Cardiac septum (tissue), 1 donor: ENCODE measurements at places on chromosomes 7 and 10. TPM values are rescaled to one million over a fixed set of nuclear protein-coding genes. Genes with fewer than 3 reads are reported as not detected.

The SCART1 gene
- 1.0 TPM for total RNA-seq

The MKI67 gene
- total RNA-seq = 1.1 TPM

The GNGT1 gene
- not detected for total RNA-seq

The SH2D4B gene
- total RNA-seq = not detected

The RASA4B gene
- 6.3 TPM for total RNA-seq

The SFXN4 gene
- 44.0 TPM for total RNA-seq

DNA sequence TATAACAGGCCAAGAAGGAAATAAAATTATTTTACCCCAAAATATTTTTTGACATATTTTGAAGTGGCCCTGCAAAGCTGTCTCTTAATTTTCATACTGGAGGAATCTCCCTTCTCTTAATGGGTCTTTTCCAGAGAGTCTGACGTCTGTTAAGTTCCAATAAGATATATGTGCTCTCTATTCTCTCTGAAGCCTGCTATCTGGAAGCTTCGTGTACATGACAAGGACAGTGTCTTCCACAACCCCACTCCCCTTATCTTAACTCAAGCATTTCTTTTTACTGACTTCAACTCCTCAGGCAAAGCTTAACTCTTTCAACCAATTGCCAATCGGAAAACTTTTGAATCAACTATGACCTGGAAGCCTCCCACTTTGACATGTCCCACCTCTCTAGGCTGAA lies 29.2 kb upstream of the IL15RA start:
- DNase-seq = no peak

- DNase-seq = no peak
Observed at GRCh38 chr10:13637303-13637856, 50.6 kb downstream of the PRPF18 start.

GRCh38 chr10:28938745-28939144 lies 261.4 kb downstream of the BAMBI start:
- no peak for DNase-seq

DNA sequence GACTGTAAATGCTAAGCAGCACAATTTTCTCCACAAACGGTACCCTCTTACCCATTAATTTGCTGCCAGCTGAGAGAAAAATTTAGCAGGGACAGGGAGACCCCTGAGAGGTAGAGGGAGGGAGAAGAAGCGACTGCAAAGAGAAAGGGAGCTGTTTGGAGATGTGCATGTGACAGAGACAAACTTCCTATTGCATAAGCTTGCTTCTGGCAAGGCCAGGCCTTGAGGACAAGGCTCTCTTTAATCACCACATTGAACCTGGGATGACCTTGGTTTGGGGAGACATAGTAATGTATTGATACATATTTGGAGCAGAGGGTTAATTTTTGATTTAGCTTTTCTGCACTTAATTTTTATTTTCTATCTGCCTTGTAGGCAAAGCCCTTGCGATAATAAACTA lies 31.1 kb upstream of the HIBADH start:
- DNase-seq = no peak

GRCh38 chr7:35752742-35753141 lies 48.1 kb upstream of the SEPTIN7 start:
- DNase-seq = no peak

DNA sequence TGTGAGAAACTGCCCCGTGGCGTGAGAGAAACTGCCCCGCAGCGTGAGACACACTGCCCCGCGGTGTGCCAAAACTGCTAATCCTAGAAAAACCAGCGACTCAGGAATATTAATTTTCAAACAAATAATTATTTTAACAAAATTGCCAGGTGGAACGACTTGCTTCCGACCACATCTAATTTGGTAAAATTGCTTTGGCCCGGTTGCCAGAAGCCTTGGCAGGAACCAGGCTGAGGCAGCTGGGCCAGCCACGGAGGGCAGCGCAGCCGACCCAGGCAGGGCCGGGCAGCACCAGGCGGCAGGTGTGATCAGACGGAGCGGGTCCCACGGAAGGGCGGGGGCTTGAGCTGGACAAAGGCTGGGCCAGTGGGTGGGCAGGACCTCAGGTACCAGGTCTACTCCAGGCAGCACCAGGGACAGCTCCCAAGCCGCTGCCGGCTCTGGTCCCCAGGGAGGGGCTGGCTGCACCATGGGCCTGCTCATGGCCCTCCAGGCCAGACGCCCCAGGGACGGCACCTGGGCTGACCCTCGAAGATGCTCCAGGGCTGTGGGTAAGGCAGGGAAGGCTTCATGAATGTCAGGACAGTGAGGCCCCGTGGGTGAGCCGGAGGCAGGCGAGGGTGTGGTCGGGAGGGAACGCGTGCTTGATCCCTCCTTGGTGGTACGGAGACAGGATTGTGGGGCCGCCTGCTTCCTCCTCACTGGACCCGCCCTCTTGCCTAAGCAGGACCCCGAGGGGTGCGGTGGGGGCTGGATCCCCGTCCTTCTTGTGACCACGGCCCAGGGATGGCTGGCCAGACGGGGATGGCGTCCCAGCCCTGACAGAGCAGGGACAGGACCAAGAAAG lies 7.7 kb upstream of the ADGRA1 start:
- no peak for DNase-seq

- no peak for DNase-seq
Observed at GRCh38 chr7:104795086-104795485, 218.9 kb upstream of the KMT2E start.

GRCh38 chr7:90951986-90952954 lies 312.0 kb upstream of the FZD1 start:
- no peak for DNase-seq

DNA sequence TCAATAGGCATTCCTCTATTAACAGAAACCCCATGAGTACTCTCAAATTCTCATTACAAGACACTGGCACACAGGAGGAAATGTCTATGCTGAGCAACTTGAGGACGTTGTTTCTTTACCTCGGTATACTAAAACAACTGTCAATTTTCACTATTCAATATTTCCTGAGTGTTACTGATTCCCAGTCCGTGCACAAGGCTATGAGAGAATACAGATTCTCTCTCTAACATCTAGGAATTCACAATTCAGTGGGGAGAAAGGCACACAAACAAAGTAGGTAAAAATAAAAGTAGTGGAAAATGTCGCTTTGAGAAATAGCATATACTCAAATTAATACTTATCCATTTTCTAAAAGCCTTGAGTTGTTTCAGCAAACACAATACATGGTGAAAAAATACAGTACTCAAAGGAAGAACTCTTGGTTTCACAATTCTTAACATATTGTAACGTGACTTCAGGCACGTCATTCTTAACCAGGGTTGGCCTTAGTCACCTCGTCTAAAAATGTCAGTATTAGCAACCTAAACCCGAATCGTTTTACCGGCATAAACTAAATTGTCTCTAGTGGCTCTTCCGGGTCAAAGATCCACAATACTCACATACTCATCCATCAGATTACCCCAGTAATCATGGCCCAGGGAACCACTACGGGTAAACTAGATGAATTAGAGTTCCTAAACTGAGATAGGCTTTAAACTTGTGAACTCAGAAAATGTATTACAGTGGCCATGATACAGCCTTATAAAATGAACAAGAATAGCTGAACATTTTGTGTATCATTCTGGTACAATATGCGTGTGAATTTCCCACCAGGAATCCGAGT lies 1.5 kb downstream of the IPMK start:
- DNase-seq = no peak

- DNase-seq = no peak
Observed at GRCh38 chr7:102125127-102125596, 161.5 kb upstream of the SH2B2 start.

- DNase-seq = no peak
Observed at GRCh38 chr7:98771519-98771918, 98.3 kb downstream of the TMEM130 start.

- DNase-seq = no peak
Observed at GRCh38 chr10:128866551-128866950, 600.5 kb upstream of the MGMT start.

- DNase-seq = no peak
Observed at GRCh38 chr10:73841526-73842285, 30.3 kb upstream of the NDST2 start.

DNA sequence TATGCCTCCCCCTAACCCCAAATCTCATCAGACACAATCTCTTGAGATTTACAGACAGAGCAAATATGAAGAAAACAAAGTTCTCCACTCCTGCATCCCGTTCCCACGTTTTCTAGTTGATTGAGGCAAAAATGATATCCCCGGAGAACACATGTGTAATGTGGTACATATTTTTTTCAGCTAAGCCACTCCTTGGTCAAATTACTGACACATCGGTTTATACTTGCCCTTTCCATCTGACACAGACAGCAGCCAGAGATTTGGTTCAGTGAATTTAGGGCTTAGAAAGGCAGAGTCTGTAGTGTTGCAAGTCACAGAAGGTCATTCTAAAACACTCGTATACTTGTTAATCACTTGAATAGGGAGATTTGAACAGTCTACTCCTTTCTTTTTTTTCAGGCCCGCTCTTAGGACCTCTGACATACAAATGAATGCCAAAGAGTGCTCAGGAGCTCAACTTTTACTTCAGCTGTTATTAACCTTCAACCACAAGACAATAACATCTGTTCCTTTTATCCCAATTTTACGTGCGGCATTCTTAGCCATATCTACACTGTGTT lies 1.8 kb upstream of the DDX50 start:
- no peak for DNase-seq

DNA sequence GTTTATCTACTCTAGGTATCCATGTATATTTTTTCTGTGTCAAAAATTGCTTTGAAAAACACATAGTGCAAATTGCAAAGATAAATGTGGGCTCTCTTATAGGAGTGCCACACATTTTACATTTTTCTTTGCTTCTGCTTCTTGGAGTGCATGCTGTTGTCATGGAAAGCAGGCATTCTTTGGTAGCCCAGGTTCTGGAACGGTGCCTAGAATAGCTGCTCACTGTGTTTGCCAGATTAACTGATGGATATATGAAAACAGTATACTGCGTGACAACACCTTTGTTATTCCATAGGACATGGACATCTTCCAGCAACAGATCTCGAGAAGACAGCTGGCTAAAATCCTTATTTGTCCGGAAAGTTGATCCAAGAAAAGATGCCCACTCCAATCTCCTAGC lies 13.4 kb downstream of the NIPSNAP2 start:
- DNase-seq = no peak

- DNase-seq = peak; percentile 79
Observed at GRCh38 chr10:23067939-23068775, 27.2 kb upstream of the MSRB2 start.

DNA sequence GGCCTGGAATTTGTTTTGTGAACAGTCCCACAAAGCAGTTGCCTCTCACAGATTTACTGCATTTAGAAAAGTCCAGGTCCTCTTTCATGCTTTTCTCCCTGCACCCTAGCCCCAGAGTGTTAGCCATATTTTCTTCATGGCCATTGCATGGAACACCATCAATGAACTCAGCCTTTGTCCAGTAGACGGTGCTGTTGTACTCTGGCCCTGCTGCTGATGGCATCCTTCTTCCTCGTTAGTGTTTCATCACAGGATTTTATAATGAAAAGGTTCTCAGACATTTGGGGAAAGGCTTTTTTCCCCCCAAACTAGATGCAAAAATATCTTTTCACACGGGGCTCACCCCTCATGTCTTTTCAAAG lies 93.0 kb upstream of the SLC25A13 start:
- DNase-seq = no peak

DNA sequence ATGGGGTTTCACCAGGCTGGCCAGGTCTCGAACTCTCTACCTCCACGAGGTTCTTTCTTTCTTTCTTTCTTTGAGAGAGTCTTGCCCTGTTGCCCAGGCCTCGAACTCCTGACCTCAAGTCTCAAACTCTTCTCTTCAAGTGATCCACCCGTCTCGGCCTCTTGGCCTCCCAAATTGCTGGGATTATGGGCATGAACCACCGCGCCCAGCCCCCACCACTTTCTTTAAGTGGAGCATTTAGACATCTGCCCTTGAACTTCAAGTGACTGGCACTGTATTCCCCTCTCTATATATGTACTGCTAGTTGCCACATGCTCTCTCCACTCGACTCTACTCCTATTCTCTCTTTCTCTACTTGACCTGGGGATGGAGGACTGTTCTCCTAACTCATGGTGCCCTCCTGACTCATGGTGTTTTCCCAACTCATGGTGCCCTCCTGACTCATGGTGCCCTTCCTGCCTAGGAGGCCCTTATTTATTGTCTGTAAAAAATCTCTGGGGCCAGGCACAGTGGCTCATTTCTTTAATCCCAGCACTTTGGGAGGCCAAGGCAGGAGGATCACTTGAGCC lies 19.3 kb upstream of the ACHE start:
- no peak for DNase-seq

GRCh38 chr10:132618158-132618919 lies 80.8 kb downstream of the INPP5A start:
- no peak for DNase-seq

GRCh38 chr7:125966278-125967048 lies 1036.8 kb upstream of the POT1 start:
- DNase-seq = no peak

DNA sequence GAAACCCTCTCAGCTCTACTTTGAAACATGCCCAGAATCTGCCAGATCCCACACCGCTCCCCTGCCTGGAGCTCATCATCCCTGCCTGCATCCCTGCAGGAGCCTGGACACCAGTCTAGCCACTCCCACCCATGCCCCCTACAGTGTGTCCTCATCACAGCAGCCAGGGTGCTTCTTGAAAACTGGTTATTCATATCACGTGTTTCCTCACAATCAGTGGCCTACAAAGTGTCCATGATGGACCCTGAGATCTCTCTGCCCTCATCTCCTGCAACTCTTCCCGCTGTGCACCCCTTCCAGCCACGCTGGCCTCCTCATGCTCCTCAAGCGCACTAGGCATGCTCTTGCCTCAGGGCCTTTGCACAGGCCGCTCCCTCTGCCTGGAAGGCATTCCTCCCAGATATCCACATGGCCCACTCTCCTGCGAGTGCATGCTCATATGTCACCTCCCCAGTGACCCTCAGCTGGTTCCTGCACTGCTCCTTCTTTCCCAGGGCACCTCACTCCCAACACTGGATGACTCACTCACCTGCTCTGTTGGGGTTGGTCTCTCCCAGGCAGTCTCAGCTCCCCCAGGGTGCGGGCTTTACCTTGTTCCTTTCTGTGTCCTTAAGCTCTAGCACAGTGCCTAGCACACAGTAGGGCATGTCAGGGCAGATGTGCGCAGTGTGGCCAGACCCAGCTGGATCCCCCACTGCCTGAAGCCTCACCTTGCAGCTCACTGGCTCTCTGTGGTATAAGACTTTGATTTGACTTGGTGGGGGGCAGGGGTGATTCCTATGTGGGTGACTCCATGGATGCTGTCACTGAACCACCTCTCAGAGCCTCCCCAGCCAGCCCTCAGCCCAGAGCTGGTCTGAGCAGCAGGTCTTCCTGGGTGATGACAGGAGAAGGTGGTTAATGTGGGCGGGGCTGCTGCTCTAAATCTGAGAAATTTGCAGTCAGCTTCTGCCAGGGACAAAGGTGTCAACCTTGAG lies 37.3 kb downstream of the CDH23 start:
- no peak for DNase-seq
